Activated gamma-delta T cell treated with anti-CD3 and anti-CD28 coated beads, Interleukin-2, amount 50 U/mL, for 16 hours (primary cell): ENCODE measurements at places on chromosomes 3 and 15.

- DNase-seq = no peak
Observed at GRCh38 chr3:8507496-8507895, 5.9 kb downstream of the LMCD1 start.

- no peak for DNase-seq
Observed at GRCh38 chr3:115864911-115865310, 241.6 kb downstream of the GAP43 start.

DNA sequence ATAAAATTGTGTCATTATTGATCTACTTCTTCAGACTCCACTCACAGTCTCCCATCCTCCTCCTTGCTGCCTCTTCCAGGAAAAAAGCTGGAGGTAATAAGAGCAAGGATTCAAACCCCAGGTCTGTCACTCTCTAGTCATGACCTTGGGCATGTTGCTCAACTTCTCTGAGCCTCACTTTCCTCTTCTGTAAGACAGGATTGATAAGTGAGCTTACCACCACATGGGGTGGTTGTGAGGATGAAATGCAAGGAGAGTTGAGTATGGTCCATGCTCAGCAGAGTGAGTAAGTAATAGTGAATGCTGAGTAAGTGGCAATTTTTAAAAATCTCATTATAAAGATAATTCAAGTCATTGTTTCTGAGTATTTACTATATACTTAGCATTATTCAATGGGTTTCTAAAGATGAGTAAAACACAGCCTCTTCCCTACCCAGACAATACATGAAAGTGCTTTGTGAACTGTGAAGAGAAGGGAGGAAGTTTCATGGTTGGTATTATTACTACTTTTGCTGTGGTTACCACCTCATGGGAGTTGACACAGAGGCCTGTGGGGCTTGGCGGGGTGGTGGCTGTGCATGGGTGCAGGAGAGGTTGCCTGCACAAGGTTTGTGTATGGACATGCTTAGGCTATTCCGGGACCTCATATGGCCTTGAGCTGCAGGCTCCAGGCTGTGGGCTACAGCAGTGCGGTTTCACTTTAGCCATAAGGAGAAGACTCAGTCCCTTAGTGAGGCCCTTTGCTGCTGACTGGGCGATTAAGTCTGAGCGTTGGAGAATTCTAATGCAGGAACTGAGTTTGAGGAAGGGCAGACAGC, 30.0 kb downstream of the SLC6A11 start:
- no peak for DNase-seq

DNA sequence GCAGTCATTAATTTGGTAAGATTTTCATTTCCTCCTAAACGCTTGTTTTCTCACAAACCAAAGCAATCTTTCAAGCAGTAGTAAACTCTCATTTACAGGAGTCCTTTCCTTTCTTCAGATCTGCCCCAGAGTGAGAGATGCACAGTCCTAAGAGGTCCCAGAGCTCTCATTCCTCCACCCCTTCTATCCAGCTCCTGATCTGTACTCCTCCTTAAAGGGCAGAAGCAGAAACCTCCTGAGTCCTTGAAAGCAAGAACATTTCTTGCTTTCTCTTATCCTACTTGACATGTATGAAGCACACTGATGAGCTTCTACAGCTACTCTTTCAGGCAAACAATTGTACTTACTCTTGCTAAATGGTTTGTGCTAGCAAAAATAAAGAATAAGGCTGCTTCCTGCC, 11.7 kb downstream of the EXD1 start:
- no peak for DNase-seq

GRCh38 chr15:60351066-60351465, 46.7 kb downstream of the ANXA2 start:
- DNase-seq = no peak

DNA sequence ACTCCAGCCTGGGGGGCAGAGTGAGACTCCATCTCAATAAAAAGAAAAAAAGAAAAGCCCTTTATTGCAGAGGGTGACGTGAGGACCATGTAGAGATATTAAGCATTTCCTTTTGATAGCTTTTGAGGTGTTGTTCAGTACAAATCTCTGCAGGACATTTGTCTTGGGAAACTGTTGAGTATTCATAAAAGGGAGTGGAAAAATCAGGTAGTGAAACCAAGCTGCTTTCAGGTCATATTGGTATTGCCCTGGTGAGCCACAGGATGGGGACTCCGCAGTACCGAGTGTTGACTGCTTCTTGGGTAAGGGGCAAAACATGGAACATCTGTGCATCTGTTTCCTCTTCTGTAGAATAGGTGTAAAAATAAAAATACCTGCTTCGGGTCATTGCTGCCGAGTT, 9.9 kb downstream of the ITPR1 start:
- DNase-seq = no peak

- DNase-seq = no peak
Observed at GRCh38 chr3:118960876-118961450, 73.7 kb downstream of the IGSF11 start.
